A549 treated with Hydrocortisone at 1 μM for 4 hours (cell line): ENCODE measurements at places on chromosomes 1 and 21. TPM values are rescaled to one million over a fixed set of nuclear protein-coding genes. Genes with fewer than 3 reads are reported as not detected.

Gene NES
- total RNA-seq = 1.0 to 1.5 TPM (median 1.2 TPM) in 5 replicates

Gene B3GALT5
- total RNA-seq = 0.13 to 0.20 TPM (median 0.13 TPM) in 5 replicates

Gene IGSF3
- 12.8 to 20.7 TPM (median 17.9 TPM) in 5 replicates for total RNA-seq

Gene RAP1GAP
- 9.1 to 11.0 TPM (median 10.2 TPM) in 5 replicates for total RNA-seq

Gene TMPRSS2
- total RNA-seq = 0.06 to 0.10 TPM (median 0.09 TPM) in 5 replicates

Gene SAMD11
- 16.2 to 28.1 TPM (median 24.5 TPM) in 5 replicates for total RNA-seq

Gene TMEM51
- 27.4 to 30.8 TPM (median 29.9 TPM) in 5 replicates for total RNA-seq

Gene CRYAA
- total RNA-seq = not detected in 5 replicates

Gene THEMIS2
- total RNA-seq = 0.70 to 0.97 TPM (median 0.85 TPM) in 5 replicates

Gene FAM78B
- total RNA-seq = 0.24 to 0.39 TPM (median 0.34 TPM) in 5 replicates

Gene TAS1R1
- not detected in 5 replicates for total RNA-seq

Gene KCNJ6
- 2.9 to 5.1 TPM (median 5.1 TPM) in 5 replicates for total RNA-seq

Gene KMO
- 0.37 to 1.2 TPM (median 0.53 TPM) in 5 replicates for total RNA-seq

Gene RNF220
- 57.7 to 64.2 TPM (median 61.6 TPM) in 5 replicates for total RNA-seq

Gene SPSB1
- total RNA-seq = 29.2 to 35.8 TPM (median 31.3 TPM) in 5 replicates

Gene KLHL17
- total RNA-seq = 9.7 to 15.2 TPM (median 13.4 TPM) in 5 replicates

Gene CRP
- total RNA-seq = not detected in 5 replicates

Gene MAP10
- total RNA-seq = 0.63 to 1.1 TPM (median 0.84 TPM) in 5 replicates

Gene APOBEC4
- total RNA-seq = not detected in 5 replicates

Gene OPRD1
- 0.02 to 0.07 TPM (median 0.03 TPM) in 4 of 5 replicates, not detected in the other for total RNA-seq

Gene CHAF1B
- total RNA-seq = 10.9 to 12.7 TPM (median 12.1 TPM) in 5 replicates

Gene TRIM67
- 0.13 to 0.30 TPM (median 0.16 TPM) in 5 replicates for total RNA-seq

Gene TMEM201
- total RNA-seq = 12.3 to 13.7 TPM (median 12.9 TPM) in 5 replicates

Gene TFF3
- total RNA-seq = 0.25 TPM in 1 of 5 replicates, not detected in the others

Gene RNF223
- 0.14 to 0.47 TPM (median 0.30 TPM) in 5 replicates for total RNA-seq

Gene SPRR1A
- total RNA-seq = not detected in 5 replicates

Gene S100A10
- 1,665 to 2,678 TPM (median 2,486 TPM) in 5 replicates for total RNA-seq

Gene MYOG
- total RNA-seq = not detected in 5 replicates

Gene NPL
- 0.57 to 1.2 TPM (median 0.83 TPM) in 5 replicates for total RNA-seq

Gene ANKRD45
- total RNA-seq = 0.13 to 0.24 TPM (median 0.14 TPM) in 5 replicates

Gene TMPRSS3
- 0.10 to 0.36 TPM (median 0.22 TPM) in 5 replicates for total RNA-seq

Gene FAM72A
- total RNA-seq = 10.1 to 10.7 TPM (median 10.5 TPM) in 5 replicates

Gene PALMD
- total RNA-seq = 0.13 to 0.31 TPM (median 0.27 TPM) in 5 replicates

Gene GPR3
- 1.3 to 1.8 TPM (median 1.7 TPM) in 5 replicates for total RNA-seq

Gene DYNLT4
- total RNA-seq = 0.32 to 1.0 TPM (median 0.67 TPM) in 5 replicates

Gene PAPPA2
- 0.01 TPM in 2 of 5 replicates, not detected in the others for total RNA-seq

Gene FCGR3A
- total RNA-seq = not detected in 5 replicates

Gene OR2L13
- total RNA-seq = not detected in 5 replicates

Gene TEDDM1
- total RNA-seq = not detected in 5 replicates

Gene CHIA
- not detected in 5 replicates for total RNA-seq

Gene TNNT2
- 0.24 to 0.38 TPM (median 0.36 TPM) in 3 of 5 replicates, not detected in the others for total RNA-seq

Gene CYP4A11
- total RNA-seq = not detected in 5 replicates

Gene TMOD4
- total RNA-seq = 0.25 to 0.44 TPM (median 0.27 TPM) in 3 of 5 replicates, not detected in the others

Gene NUAK2
- 25.4 to 29.7 TPM (median 28.4 TPM) in 5 replicates for total RNA-seq

Gene SPATA45
- total RNA-seq = not detected in 5 replicates

Gene IER5
- 22.6 to 38.6 TPM (median 33.0 TPM) in 5 replicates for total RNA-seq

Gene PRR9
- total RNA-seq = not detected in 5 replicates

Gene C4BPA
- 0.45 to 0.99 TPM (median 0.53 TPM) in 5 replicates for total RNA-seq

Gene PPIAL4G
- not detected in 5 replicates for total RNA-seq

Gene RGSL1
- not detected in 5 replicates for total RNA-seq
